ENCODE measurements at places on chromosomes 5 and 9. TPM values are rescaled to one million over a fixed set of nuclear protein-coding genes. Genes with fewer than 3 reads are reported as not detected.

PLEKHG4B gene
- 46.6 TPM for total RNA-seq

GABRB2 gene
- 2.5 TPM for total RNA-seq

EPB41L4A gene
- total RNA-seq, result 41.8 TPM

WNK2 gene
- 75.5 TPM for total RNA-seq

DCAF12 gene
- total RNA-seq, result 42.4 TPM

- no peak overlapping the region for H3K4me3 ChIP-seq
- no peak for DNase-seq
Observed at GRCh38 chr5:2715856-2716255, 35.6 kb downstream of the IRX2 start.

- no peaks in the 10 kb centered on the region for H3K36me3 ChIP-seq
- H3K27ac ChIP-seq, result no peak overlapping the region
- DNase-seq, result no peak
- H3K4me1 ChIP-seq, result no peaks in the 10 kb centered on the region
- no peak overlapping the region for H3K4me3 ChIP-seq
Observed at GRCh38 chr5:84411832-84412605, 27.3 kb upstream of the EDIL3 start.

GRCh38 chr9:10274175-10274574, 338.6 kb downstream of the PTPRD start:
- peaks cover 3% of the 10 kb centered on the region for H3K4me1 ChIP-seq
- H3K36me3 ChIP-seq, result no peaks in the 10 kb centered on the region
- H3K4me3 ChIP-seq, result no peak overlapping the region

DNA sequence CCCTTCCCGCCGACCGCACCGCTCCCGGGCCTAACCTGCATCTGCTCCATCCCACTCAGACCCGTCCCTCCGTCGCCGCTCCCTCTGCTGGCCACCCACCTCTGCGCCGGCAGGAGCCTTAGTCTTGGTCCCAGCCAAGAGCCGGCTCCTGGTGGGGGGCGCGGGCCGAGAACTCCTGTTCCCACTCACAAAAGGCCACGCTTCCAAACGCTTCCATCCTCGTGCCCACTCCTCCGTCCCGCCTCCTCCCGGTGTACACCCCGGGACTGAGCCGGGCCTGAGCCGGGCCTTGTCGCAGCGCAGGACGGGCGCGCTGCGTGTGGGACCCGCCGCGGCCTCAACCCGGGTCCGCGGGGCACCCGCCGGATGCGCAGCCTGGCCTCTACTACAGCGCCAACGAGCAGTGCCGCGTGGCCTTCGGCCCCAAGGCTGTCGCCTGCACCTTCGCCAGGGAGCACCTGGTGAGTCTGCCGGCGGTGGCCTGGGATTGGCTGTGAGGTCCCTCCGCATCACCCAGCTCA, 7.5 kb downstream of the ADAMTS13 start:
- H3K36me3 ChIP-seq, result no peaks in the 10 kb centered on the region
- no peaks in the 10 kb centered on the region for H3K4me1 ChIP-seq
- H3K4me3 ChIP-seq, result peak overlapping the region; percentile 68
- H3K27me3 ChIP-seq, result peaks cover 17% of the 10 kb centered on the region
- DNase-seq, result no peak

- peaks cover 37% of the 10 kb centered on the region for H3K27me3 ChIP-seq
- no peak for DNase-seq
- H3K36me3 ChIP-seq, result no peaks in the 10 kb centered on the region
- H3K4me3 ChIP-seq, result no peak overlapping the region
- no peak overlapping the region for H3K27ac ChIP-seq
Observed at GRCh38 chr5:148817606-148818005, 8.8 kb upstream of the ADRB2 start.

GRCh38 chr5:132807163-132807838, 5.8 kb upstream of the SOWAHA start:
- peaks cover 48% of the 10 kb centered on the region for H3K27me3 ChIP-seq
- no peaks in the 10 kb centered on the region for H3K36me3 ChIP-seq
- H3K4me1 ChIP-seq, result peaks cover 14% of the 10 kb centered on the region

DNA sequence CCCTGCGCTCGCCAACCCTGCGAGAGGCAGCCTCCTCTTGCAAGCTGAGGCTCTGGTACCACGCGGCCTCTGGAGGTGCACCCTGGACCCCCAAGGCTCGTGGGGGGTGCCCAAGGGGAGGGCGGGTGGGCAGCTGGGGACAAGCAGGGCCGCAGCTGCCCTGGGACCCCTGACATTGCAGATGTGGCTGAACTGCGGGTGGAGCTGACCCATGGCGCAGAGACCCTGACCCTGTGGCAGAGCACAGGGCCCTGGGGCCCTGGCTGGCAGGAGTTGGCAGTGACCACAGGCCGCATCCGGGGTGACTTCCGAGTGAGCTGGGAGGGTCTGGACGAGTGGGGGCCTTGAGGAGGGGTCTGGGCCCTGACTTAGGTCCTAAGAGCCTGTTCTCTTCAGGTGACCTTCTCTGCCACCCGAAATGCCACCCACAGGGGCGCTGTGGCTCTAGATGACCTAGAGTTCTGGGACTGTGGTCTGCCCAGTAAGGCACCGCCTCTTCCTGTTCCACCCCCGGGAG, 1.5 kb downstream of the MAMDC4 start:
- H3K27me3 ChIP-seq, result peaks cover 3% of the 10 kb centered on the region
- no peak overlapping the region for H3K4me3 ChIP-seq
- H3K4me1 ChIP-seq, result no peaks in the 10 kb centered on the region
- no peaks in the 10 kb centered on the region for H3K36me3 ChIP-seq
- no peak for DNase-seq
- H3K27ac ChIP-seq, result no peak overlapping the region

Data from type B pancreatic cell (in vitro differentiated cells).